Renal pelvis (tissue), 12 donors: ENCODE measurements at places on chromosomes 5 and 9.
A peak's percentile ranks its signal among the peaks of the same experiment; 100 is the strongest.

- DNase-seq, result no peak
These were observed 360.6 kb downstream of the MTRR start for GRCh38 chr5:8229551-8229950.

- no peak for DNase-seq
These were observed 15.2 kb downstream of the TMEM171 start for GRCh38 chr5:73135429-73136054.

DNA sequence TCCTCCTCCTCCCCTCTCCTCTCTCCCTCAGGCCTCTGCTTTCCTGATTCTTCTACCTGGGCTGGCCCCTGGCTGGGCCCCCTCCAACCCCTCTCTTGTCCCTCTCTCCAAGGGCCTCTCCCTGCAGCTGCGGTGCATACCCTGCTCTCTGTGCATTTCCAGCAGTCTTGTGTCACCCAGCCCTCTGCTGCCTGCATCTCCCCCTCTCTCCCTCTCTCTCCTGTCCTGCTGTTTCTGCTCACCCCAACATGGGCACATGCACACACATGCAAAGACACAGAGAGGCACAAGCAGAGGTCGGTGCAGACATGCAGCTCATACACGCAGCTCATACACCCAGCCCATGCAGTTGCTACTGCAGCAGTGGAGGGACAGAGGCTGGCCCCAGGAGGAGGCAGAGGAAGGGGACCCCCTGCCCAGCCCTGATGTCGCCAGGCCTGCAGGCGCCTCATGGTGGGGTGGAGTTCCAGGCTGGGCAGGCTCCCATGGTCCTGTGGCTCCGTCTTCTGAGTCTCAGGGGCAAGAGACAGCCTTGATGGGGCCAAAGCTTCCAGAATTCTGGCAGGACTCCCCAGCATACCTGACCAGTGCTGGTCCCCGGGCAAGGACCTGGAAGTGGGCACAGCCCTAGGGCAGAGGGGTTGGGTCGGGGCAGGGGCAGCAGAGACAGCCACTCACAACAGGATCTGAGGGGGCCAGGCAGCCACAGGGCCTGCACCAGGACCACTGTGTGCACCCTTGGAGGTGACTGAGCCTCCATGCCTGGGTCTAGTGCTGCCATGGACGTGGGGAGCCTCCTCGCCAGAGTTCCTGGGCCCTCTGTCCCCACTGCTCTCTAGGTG is 216.9 kb downstream of the C9orf50 start:
- no peak for DNase-seq

DNA sequence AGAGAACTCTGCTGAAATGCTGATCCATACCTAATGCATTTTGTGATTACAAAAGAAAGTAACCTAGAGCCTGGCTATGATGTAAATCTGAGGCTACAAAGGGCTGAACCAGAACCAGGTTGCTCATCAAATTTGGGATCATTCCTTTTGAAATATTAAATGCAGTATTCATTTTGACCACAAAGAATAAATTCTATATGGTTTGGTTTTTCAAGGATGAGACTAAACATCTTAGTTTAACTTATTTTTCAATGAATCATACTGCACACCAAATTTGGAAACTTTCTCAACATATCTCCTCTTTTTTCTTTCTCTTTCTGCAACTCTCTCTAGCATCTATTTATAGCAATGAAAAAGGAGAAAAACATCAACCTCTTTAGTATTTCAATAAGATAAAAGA is 46.5 kb downstream of the CEMIP2 start:
- DNase-seq, result no peak

DNA sequence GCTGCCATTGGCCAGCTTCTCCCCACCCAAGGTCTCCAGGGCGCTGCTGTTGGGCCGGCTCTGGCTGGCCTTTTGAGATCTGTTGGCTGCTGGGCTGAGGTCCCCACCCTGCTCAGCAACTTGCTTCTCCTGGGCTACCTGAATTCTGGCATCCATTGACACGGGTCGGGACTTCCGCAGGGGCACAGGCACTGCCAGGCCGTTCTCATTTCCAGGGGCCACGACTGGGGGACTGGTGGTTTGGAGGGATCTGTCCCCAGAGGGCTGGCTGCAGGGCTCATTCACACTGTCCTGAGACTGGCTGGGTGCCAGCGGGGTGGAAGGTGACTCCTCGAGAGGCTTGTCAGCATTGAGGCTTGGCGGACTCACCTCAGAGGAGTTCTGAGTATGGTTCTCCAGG is 87.1 kb upstream of the FBXW11 start:
- no peak for DNase-seq

- no peak for DNase-seq
These were observed 310.8 kb downstream of the PDE4D start for GRCh38 chr5:59582746-59583145.

DNA sequence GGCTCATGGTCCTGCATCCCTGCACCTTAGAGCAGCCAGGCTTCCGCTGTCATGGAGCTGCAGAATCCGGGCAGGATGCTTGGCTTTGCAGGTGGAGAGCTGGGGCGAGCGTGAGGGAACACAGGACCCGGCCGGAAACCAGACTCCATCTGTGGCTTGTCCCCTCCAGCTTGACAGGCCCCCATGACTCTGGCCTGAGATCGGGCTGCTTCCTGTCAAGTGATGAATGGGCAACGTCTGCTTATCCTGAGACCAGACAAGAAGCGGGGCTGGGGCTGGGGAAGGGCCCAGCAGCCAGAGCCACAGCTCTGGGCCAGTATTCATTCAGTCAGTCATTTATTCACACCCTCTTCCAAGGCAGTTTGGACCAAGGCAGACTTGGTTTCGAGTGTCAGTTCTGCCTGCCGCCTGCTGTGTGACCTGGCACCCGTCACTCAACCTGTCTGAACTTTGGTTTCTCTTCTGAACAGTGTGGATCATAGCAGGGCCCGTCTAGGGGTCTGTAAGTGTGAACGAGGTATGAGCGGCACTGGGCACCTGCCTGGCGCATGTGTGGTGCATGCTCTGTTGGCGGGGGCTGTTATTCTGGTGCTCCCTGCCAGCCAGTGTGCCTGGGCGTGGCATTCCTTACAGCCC is 37.5 kb downstream of the NEK6 start:
- DNase-seq, result peak; percentile 74

DNA sequence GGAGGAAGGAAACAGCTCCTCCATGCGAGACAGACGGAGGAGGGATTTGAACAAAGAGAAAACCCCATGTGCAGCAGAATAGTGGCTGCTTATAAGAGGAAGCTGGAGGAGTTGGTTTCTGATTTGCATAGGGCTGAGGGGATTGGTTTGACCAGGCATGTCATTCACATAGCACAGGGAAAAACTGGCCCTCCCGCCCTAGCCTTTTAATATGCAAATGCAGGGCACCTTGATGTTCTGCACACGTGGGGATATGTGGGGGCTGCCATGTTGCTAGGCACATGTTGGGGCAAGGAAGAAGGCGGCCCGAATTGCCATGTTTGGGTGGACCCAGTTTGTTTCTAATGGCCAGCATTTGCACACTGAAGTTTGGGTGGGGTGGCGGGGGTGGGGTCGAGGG is 42.2 kb downstream of the OSMR start:
- no peak for DNase-seq

GRCh38 chr9:80144856-80145255 is 573.1 kb downstream of the TLE4 start:
- no peak for DNase-seq

- DNase-seq, result no peak
These were observed 6.7 kb downstream of the PRRC2B start for GRCh38 chr9:131400627-131401026.

- DNase-seq, result no peak
These were observed 189.2 kb downstream of the TSSK1B start for GRCh38 chr5:113245427-113246225.

DNA sequence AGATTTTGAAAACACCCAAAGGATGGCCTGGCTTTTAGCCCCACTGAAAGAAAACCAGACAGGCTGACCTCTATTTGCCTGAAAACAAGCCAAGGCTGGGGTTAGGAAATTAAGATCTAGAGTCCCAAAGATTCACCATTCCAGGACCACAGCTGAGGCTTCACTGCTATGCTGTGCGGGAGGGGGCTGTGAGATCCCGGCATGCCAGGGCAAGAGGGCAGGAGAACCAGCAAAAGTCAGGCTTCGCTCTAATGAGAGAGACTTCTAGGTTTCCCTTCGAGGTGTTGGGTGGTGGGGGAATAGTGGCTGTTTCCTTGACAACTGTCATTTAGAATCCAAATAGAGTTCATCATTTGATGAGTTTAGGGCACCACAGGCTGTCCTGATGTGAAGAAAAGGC is 152.9 kb upstream of the NFIB start:
- no peak for DNase-seq

DNA sequence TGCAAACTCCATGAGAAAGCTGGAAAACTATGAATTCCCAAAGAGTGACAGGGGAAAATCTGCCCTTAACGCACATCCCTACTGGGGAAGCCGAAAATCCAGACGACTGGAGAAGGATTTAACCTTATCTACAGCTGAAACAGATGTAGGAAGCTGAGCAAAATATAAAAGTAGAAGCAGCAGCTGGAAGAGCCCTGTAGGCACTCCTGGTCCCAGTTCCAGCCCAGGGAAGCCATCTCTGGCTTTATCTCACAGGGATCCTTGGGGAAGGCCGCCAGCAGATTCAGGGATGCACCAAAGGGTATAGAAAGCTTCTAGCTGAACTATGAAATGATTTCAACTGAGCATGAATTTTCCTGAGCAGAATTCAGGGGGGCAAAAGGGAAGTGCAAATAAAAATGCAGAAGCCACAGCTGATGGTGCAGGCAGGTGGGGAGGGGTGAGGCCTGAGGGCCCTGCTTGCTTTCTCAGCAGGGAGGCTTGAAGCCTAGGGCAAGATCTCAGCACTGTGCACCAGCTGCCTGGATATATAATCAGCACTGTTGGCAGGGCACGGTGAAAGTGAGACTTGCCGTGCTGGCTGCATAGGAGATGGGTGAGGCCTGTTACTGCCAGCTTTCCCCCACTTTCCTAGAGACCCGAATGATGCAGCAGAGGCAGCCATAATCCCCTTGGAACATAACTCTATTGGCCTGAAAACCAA is 2019.5 kb upstream of the NUDT12 start:
- no peak for DNase-seq
